Activated CD4-positive, alpha-beta T cell treated with anti-CD3 and anti-CD28 coated beads for 1 hour (primary cell): ENCODE measurements at places on chromosomes 1 and 21.

DNA sequence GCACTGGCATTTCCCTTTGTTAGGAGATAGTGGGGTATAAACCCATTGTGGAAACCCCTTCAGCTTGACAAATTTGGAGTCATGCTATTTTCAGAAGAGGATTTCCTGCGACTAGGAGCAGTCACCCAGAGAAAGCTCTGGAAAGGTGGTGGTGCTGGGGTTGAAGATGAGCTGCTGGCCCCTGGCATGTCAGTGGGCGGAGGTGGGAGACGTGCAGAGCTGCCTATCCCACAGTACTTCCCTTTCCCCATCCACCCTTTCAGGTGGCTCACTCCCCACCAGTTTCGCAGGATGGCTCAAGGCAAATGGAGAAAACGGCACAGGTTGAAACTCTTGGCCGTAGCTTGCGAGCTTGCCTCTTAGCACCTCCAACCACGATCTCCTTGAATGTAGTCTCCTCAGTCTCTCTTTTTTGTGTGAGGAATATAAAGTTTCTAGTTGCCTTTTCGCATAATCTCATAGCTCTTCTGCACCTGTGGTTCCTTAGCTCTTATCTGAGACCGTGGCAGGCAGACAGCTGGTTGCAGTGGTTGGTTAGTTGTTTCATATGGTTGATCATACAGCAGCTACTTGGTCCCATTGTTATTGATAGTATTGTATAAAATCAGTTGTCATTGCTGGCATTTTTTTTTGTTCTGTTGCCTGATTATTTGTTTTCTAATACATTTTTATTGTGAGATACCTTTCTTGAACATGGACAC, 48.2 kb downstream of the ADARB1 start:
- no peak for DNase-seq

DNA sequence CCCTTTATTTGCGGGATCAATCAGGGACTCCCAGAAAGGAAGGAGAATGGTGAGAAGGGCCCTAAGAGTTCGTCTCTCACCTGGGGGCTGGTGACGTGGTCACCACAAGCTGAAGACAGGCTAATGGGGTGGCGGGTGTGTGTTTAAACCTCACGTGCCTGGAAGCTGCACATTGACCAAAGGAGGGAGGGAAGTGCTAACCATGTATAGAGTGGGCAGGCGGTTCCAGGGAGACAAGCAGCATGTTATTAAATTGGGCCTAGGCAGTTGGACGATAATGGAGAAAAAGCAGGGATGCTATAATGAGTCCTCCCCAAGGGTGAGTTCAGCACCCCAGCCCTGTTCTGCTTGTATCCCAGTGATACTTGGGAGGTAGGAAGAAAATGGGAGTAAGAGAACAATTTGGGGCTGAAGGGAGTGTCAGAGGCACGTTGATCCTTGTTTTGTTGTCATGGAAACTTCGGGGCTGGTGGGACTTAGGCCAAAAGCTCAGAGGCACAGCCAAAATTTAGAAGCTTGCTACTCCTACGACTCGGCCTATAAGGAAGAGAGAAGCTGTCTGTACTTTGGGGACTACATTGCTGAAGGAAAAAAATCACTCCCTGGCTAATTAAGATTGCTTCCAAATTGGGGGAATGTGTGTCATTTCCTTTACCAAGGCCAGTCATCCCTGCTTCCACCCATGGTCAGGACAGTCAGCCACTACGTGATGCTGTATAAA, 33.2 kb upstream of the EPHA8 start:
- no peak for DNase-seq

DNA sequence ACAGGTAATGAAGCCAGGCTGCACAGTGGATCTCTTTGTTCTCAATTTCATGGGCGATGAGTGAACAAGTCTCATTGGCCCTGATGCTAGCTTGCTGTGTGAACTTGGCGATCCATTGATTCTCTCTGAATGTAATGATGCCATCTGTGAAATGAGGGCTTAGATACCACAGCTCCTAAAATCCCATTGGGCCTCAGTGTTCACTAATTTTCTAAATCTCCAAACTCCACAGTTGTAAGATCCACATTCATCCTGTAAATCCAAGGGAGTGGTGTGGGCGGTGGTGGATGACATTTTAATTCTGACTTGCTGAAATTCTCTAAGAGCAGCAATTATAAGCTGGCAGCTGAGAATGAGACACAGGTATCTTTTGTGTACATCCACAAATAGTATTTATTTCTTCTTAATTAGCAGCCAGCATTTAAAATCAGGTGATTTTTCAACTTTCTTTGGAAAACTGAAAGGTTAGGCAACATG, 9.6 kb upstream of the ACTL8 start:
- no peak for DNase-seq

GRCh38 chr21:14911351-14911750, 153.4 kb downstream of the NRIP1 start:
- no peak for DNase-seq

- no peak for DNase-seq
These were observed 122.6 kb upstream of the TNFSF4 start for GRCh38 chr1:173329726-173330125.

GRCh38 chr1:10536133-10536770, 61.5 kb downstream of the PEX14 start:
- no peak for DNase-seq

- DNase-seq = no peak
These were observed 8.7 kb downstream of the CAPN2 start for GRCh38 chr1:223720971-223721591.

DNA sequence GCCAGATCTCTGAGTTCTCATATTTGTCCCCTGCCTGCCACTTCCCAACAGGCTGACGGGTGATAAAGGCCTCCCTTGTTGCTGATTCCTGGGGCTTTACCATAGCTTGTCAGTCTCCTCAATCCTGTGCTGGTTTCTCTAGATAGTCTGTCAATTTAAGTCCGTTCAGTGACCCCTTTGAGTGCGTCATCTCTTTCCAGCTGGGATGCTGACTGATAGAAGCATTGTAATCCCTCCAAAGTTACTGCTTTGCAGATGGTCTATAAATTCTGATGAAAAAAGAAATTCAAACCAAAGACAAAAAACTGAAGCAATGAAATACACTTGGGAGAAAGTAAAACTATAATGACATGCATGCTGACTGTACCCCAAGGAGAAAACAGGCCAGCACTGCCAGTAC, 28.3 kb downstream of the RHOU start:
- no peak for DNase-seq

GRCh38 chr1:89780721-89781120, 40.1 kb upstream of the LRRC8D start:
- DNase-seq = no peak

- DNase-seq = no peak
These were observed 14.3 kb upstream of the FAM131C start for GRCh38 chr1:16087733-16088132.

- no peak for DNase-seq
These were observed 11.4 kb upstream of the CCDC17 start for GRCh38 chr1:45635211-45635610.

GRCh38 chr1:22878626-22879025, 94.0 kb downstream of the LACTBL1 start:
- DNase-seq = no peak

GRCh38 chr1:168341483-168341975, 60.9 kb downstream of the TBX19 start:
- DNase-seq = no peak

- DNase-seq = no peak
These were observed 52.3 kb upstream of the DUSP10 start for GRCh38 chr1:221794079-221794670.

GRCh38 chr1:230230273-230230672, 163.2 kb downstream of the GALNT2 start:
- no peak for DNase-seq

DNA sequence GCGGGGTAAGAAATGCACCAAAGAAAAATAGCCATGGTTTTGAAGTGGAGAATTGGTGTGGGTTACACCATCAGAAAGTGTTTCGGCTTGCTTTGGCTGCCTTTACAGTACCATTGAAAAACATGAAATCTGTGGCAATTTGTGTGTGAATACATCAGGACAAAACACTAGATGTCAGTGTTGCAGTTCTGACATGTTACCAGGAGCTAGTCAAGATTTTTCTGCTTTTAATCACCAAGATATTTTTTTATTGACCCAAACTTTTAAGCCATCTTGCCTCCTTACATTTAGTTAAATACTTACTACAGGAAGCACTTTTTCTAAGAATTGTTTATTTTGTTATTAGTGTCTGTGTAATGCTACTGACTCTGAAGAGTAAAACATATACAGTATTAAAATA, 14.3 kb downstream of the RRP15 start:
- no peak for DNase-seq

- peak; percentile 43 for DNase-seq
These were observed 3.3 kb downstream of the KLHL21 start for GRCh38 chr1:6599141-6599975.

- no peak for DNase-seq
These were observed 116.1 kb upstream of the LMO4 start for GRCh38 chr1:87212431-87213134.

DNA sequence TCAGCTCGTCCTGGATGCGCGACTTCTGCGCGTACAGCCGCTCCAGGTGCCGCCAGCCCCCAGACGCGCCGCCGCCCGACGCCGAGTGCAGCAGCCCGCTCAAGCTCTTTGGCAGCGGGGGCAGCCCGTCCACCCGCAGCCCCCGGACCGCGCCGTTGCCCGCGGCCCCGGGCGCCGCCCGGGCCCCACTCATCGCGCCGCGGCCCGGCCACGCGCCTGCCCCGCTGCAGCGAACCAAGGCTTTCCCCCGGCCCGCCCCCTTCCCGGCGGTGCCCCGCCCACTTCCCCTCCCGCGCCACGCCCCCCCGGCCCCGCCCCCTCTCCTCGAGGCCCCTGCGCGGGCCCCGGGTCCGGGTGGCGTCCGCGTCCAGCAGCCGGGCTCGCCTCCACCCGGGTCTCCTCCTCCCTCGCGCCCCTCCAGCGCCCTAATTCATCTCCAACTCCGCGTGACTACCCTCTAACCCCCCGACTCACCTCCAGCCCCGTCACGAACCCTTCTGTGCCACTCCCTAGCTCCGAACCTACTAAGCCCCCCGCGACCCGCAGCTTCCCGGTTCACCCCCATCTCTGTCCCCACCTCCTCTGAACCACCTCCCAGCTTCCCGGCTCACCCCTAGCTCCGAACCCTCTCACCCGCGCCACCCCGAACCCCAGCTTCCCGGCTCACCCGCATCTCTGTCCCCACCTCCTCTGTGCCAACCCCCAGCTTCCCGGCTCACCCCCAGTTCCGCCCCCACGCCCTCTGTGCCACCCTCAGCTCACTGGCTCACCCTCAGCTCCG, at the start of gene FAM89A:
Gene FAM89A, minus strand, starts transcription at position 236 of the 781 bp plus-strand sequence. Its CDS starts 43 bp downstream, at position 193.
- DNase-seq = peak; percentile 64

- peak; percentile 18 for DNase-seq
These were observed 47.6 kb downstream of the ARHGEF16 start for GRCh38 chr1:3501856-3502640.

DNA sequence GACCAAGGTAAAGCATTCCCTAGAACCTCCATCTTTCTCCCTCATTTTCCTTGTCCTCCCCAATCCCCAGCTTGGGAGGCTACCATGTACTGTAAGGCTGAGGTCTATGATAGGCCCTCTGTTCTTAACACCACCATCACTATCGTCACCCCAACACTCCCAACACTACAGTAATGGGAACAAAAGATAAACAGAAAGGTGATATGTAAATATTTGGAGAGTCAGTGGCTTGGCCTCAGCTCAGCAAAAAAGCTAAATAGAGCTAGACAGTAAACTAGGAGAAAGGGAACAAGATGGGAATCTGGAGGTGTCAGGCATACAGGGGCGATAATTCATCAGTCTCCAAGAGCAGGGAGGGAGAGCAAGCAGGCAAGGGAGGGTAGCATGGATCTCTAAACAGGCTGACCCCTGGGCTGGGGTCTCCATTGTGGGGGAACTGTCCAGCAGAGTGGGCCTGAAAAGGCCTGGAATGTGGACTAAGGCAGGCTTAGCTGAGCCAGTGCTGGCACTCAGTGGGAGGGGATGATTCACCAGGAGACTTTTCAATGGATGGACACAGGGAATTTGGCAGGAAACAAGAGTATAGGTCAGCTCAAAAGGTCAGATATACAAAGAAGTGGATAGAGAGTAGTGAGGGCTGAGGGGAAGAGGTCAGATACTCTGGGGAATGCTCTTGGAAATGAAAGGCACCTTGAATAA, 6.7 kb downstream of the WNT2B start:
- DNase-seq = no peak

DNA sequence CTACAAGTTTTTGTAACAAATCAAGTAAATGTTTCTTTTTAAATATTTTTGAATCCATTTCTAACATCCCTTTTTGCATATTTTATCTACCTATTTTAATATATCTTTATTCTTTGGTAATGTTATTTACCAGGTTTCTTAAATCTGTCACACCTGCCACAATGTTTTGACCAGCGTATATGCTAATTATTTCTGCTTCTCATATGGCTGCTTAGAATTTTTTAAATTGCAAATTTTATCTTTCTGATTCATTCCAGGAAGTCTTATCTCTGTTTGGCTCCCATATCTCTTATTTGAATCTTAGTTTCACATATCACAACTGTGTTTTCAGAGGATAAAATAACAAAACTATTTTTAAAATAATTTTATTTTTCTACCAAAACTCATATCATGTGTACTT, 1411.1 kb downstream of the KCNT2 start:
- DNase-seq = no peak

GRCh38 chr1:18951818-18952391, 4.6 kb downstream of the IFFO2 start:
- peak; percentile 52 for DNase-seq

DNA sequence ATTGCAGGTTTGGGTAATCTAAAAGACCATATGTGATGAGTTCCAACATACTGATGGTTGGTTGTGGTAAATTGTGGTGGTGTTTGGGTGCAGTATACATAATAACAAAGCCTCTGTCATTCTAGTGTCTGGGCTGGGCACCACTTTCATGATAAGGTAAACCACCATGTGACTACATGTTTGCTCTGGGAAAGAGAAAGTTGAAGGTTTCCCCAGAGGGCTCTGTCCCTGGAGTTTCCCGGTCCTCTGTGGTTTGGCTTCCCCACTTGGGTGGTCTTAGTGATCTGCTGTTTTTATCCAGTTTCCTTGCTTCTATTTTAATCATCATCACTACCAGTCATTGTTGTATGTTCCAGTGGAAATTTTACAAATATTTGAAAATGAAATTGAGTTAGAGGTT, 55.9 kb upstream of the TSPAN2 start:
- no peak for DNase-seq

DNA sequence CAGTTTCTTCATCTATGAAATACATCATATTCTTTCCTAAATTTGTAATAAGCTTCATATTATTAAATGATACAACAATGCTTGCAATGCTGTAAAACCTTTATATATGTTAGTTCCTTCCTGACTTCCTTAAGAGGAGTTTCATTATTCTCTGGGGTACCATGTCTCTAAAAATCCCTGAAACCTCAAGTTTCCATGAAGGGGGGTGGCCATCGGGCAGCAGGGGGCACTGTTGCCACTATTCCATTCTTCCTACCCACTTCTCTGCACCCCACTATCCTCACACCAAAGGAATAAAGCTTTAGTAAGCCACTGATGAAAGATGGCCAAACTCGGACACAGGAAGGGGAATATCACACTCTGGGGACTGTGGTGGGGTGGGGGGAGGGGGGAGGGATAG, 9.0 kb upstream of the DMRTB1 start:
- no peak for DNase-seq

- no peak for DNase-seq
These were observed 120.5 kb downstream of the DISP1 start for GRCh38 chr1:222935239-222935900.
